Esophagus (tissue), 2 donors: ENCODE measurements at places on chromosomes 1 and 21. TPM values are rescaled to one million over a fixed set of nuclear protein-coding genes. Genes with fewer than 3 reads are reported as not detected.

Gene TBX15
- polyA plus RNA-seq, result not detected

Gene LCE2A
- polyA plus RNA-seq, result not detected

Gene KIAA0040
- 2.3 TPM for polyA plus RNA-seq

Gene LIPI
- polyA plus RNA-seq, result not detected

Gene STIL
- 1.6 TPM for polyA plus RNA-seq

Gene TMEM200B
- 3.9 TPM for polyA plus RNA-seq

Gene LCE3D
- 546 TPM for polyA plus RNA-seq

Gene OXCT2
- 0.25 TPM for polyA plus RNA-seq

Gene HSD3B1
- polyA plus RNA-seq, result not detected

Gene TMEM52
- 2.1 TPM for polyA plus RNA-seq

Gene PANK4
- 10.1 TPM for polyA plus RNA-seq

Gene NKAIN1
- polyA plus RNA-seq, result 0.38 TPM

Gene HSD11B1
- polyA plus RNA-seq, result 0.41 TPM

Gene GNPAT
- 33.1 TPM for polyA plus RNA-seq

Gene LCE3E
- polyA plus RNA-seq, result 5.0 TPM

Gene SHE
- polyA plus RNA-seq, result 1.5 TPM

Gene ARTN
- 2.6 TPM for polyA plus RNA-seq

Gene KLHDC9
- polyA plus RNA-seq, result 2.5 TPM
